ENCODE measurements at places on chromosomes 3 and 15.
A peak's percentile ranks its signal among the peaks of the same experiment; 100 is the strongest.

DNA sequence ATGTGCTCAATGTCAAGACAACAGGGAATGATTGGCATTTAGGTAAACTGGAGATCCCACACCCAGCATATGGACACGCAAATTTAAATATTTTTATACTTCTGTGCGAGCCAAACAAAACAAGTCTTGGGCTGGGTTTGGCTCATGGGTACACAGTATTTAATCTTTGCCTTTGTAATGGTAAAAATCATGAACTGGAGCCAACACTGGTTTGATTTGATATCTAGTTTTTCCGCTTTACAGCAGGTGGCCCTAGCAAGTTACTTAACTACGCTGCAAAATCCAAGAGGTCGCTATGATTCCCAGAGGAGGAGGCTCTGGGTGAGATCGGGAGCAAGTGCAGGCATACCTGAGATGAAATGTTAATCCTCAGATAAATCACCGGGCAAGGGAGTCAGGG is 207.9 kb upstream of the SATB1 start:
- no peak overlapping the region for H3K27ac ChIP-seq
- H3K4me3 ChIP-seq = no peak overlapping the region
- H3K4me1 ChIP-seq = no peaks in the 10 kb centered on the region
- no peaks in the 10 kb centered on the region for H3K36me3 ChIP-seq

GRCh38 chr3:32508711-32509110 is 6.1 kb upstream of the CMTM6 start:
- no peak overlapping the region for H3K4me3 ChIP-seq
- no peak overlapping the region for H3K27ac ChIP-seq
- no peak for DNase-seq
- no peaks in the 10 kb centered on the region for H3K36me3 ChIP-seq

GRCh38 chr3:38376098-38376816 is 29.7 kb downstream of the XYLB start:
- H3K36me3 ChIP-seq = no peaks in the 10 kb centered on the region
- no peak for DNase-seq
- no peak overlapping the region for H3K27ac ChIP-seq

DNA sequence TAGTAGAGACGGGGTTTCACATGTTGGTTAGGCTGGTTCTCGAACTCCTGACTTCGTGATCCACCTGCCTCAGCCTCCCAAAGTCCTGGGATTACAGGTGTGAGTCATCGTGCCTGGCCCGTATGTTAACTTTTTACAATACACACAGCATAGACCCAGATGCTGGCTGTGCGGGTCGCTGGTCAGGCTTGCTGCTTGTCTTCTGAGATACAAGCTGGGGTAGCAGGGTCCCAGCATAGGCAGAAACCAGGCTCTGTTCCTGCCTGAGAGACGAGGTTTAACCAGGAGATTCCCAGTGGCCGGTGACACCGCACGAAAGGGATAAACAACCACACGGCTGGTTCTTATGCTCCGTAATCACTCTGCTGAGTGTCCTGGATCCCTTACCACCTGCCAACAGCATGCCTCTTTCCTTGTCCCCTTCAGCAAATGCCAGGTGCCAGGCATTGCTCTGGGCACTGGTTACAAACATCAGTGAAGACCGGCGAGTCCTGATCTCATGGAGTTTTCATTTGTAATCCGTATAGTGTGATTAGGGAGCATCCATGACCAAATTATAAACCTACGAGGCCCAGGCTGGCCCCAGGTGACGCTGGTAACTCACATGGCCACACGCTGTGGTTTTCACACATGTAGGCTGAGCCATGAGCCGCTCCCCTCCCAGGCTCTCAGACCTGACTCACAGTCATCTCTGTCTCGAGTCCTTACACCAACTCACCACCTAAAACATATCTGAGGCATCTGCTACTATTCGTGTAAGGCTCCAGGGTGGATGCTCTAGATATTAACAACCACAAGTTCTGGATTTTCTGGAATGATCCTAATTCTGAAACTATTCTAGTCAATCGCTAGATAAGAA is 125.7 kb downstream of the PDZRN3 start:
- no peaks in the 10 kb centered on the region for H3K4me1 ChIP-seq
- H3K36me3 ChIP-seq = no peaks in the 10 kb centered on the region
- DNase-seq = peak; percentile 2
- H3K27ac ChIP-seq = no peak overlapping the region

GRCh38 chr15:29593111-29593510 is 229.2 kb downstream of the TJP1 start:
- DNase-seq = no peak
- H3K27ac ChIP-seq = no peak overlapping the region
- H3K36me3 ChIP-seq = no peaks in the 10 kb centered on the region
- no peak overlapping the region for H3K4me3 ChIP-seq

GRCh38 chr15:54836052-54836795 is 360.5 kb downstream of the RSL24D1 start:
- H3K4me1 ChIP-seq = no peaks in the 10 kb centered on the region
- no peak overlapping the region for H3K27ac ChIP-seq
- no peaks in the 10 kb centered on the region for H3K36me3 ChIP-seq
- H3K4me3 ChIP-seq = no peak overlapping the region
- DNase-seq = no peak
- no peaks in the 10 kb centered on the region for H3K27me3 ChIP-seq

DNA sequence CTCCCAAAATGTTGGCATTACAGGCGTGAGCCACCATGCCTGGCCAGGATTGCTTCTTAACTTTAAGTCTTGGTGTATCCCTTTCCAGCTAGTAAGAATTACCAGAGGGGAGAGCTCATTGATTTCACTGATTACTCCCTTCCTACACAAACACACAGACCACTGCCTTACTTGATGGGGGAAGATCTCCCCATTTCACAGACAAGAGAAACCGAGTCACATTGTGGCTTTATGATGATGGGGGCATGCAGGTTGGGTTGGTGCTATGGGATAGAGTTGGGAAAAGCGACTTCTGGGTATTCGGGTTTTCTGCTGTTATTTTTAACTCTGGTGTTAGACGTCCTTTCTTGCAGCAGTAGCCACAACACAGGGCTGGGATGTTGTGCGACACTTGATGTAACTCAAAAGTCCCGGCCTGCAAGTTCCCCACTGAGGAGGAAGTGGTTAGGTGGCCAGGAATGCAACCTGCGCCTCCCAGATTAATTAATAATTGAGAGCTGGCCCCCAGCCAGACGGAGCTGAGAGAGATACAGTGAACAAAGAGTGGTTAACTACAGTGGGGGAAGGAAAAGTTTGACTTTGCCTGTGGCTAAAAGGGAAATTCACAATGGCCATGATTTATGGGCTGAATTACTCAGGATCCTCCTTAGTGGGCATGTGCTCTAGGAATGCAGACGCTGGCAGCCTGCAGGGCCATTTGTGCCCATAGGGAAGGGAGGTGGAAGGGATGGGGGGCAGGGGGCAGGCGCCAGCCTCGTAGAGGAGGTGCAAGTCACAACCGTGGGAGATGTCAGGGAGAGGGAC is 63.6 kb downstream of the SMAD6 start:
- H3K4me3 ChIP-seq = no peak overlapping the region
- no peak for DNase-seq
- no peaks in the 10 kb centered on the region for H3K27me3 ChIP-seq
- no peak overlapping the region for H3K27ac ChIP-seq
- peaks cover 4% of the 10 kb centered on the region for H3K4me1 ChIP-seq

DNA sequence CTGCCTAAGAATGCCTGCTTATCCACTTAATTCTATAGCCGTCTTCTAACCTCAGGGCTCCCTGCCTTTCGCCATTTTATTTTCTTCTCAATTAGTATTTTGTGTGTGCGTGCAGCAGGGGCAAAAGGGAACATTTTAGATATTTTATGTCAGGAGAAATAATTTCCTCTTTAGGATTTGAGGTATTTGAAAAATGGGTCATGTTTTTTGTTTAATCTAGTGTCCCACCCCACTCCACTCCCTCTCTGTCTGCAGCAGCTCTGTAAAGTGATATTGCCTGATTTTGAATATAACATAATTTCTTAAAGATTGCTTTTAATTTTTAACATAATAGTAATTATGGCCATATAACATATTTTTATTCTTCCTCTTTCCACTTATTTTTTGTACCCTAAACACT is 593.2 kb upstream of the DPPA4 start:
- no peaks in the 10 kb centered on the region for H3K4me1 ChIP-seq
- no peak for DNase-seq
- H3K27ac ChIP-seq = no peak overlapping the region
- no peaks in the 10 kb centered on the region for H3K36me3 ChIP-seq

DNA sequence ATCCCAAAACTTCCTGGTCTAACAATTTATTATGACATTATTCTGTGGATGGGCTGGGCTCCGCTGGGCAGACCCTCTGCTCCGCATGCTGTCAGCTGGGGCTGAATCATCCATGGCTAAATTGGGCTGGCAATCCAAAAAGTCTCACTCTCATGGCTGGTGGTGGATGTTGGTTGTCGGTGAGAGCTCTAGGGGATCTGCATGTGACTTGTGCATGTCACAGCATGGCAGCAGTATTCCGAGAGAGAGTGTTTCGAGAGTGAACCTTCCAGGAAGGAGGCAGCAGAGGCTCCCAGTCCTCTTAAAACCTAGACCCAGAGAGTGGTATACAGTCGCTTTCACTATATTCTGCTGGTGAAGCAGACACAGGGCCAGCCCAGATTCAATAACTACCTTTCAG is 9.9 kb downstream of the RARB start:
- no peak overlapping the region for H3K27ac ChIP-seq
- H3K4me3 ChIP-seq = no peak overlapping the region
- H3K4me1 ChIP-seq = no peaks in the 10 kb centered on the region

DNA sequence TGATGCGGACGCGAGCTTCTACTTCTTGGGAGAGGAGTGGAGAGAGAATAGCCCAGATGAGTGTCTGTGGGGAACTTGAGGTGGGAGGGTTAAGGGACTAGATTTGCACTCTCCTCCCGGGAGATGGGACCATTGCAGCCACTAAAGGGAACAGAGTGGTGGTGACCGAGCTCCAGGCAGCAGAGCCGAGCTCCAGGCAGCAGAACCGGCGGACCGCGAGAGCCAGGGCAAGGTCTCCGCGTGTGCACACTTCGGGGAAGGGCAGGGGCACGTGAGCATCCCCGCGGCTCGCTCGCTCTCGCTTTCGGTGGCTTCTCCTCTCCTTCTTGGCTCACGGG is 1.1 kb downstream of the IGDCC3 start:
- H3K36me3 ChIP-seq = no peaks in the 10 kb centered on the region
- no peak overlapping the region for H3K27ac ChIP-seq
- H3K4me1 ChIP-seq = peaks cover 10% of the 10 kb centered on the region
- peak overlapping the region; percentile 41 for H3K4me3 ChIP-seq
- DNase-seq = no peak
- peaks cover 75% of the 10 kb centered on the region for H3K27me3 ChIP-seq

- no peak overlapping the region for H3K27ac ChIP-seq
- peak; percentile 57 for DNase-seq
- no peaks in the 10 kb centered on the region for H3K27me3 ChIP-seq
- H3K36me3 ChIP-seq = no peaks in the 10 kb centered on the region
- H3K4me1 ChIP-seq = peaks cover 6% of the 10 kb centered on the region
These were observed 48.5 kb downstream of the ITGA11 start for GRCh38 chr15:68383161-68384074.

GRCh38 chr3:17466028-17466427 is 276.4 kb downstream of the TBC1D5 start:
- no peak for DNase-seq
- no peaks in the 10 kb centered on the region for H3K27me3 ChIP-seq
- no peaks in the 10 kb centered on the region for H3K4me1 ChIP-seq
- H3K27ac ChIP-seq = no peak overlapping the region

GRCh38 chr15:94692710-94693109 is 461.3 kb downstream of the MCTP2 start:
- H3K27me3 ChIP-seq = no peaks in the 10 kb centered on the region
- H3K4me1 ChIP-seq = no peaks in the 10 kb centered on the region
- no peak overlapping the region for H3K27ac ChIP-seq
- DNase-seq = no peak
- no peak overlapping the region for H3K4me3 ChIP-seq

DNA sequence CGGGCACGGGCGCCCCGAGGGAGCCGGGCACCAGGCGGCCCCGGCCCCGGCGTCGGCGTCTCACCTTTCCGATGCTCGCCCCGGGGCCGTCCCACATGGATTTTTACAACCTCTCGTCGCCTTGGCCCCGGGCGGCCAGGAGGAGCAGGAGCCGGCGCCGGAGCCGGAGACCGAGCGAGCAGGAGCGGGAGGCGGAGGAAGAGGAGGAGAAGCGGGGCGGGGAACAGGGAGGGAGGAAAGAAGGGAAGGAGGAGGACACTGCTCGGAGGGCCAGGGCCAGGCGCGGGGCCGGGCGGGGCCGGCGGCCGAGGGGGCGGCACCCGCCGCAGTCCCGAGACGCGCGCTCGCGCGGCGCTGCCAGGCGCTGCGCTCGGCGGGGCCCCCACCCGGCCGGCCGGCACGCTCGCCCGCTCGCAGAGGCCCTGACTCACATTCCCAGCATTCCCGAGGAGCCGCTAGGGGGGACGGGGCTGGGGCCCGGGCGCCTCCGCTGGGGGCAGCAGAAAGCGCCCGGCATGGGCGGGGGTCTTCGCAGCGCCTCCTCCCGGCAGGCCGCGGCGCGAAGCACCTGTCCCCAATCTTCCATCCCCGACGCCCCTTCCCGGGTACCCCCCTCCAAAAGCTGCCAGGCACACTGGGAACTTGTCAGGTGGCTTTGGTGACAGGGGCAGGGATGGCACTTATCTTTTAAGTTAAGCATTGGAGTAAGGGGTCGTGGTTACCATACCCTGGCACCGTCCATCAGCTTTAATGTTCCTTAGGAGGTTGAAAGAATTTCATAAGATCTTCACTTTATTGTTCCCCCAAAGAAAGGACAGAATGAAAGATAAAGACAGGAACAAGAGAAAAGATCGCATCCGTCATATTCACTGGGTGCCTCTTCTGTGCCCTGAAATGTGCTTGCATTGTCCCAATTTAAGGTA is at the start of gene ERC2:
Gene ERC2 (minus strand): TSS at position 284 of the 923 bp plus-strand sequence.
- no peak within 1 kb of the TSS for H3K27ac ChIP-seq
- H3K27me3 ChIP-seq = peaks cover 23% of the 10 kb centered on the region
- H3K36me3 ChIP-seq = no peaks in the 10 kb centered on the region
- no peak within 1 kb of the TSS for H3K4me3 ChIP-seq
- H3K4me1 ChIP-seq = no peaks in the 10 kb centered on the region

- H3K27ac ChIP-seq = no peak overlapping the region
- no peaks in the 10 kb centered on the region for H3K36me3 ChIP-seq
- peak; percentile 70 for DNase-seq
- no peaks in the 10 kb centered on the region for H3K4me1 ChIP-seq
- H3K4me3 ChIP-seq = no peak overlapping the region
These were observed 17.7 kb downstream of the CRTAP start for GRCh38 chr3:33131331-33132018.

- H3K4me3 ChIP-seq = no peak overlapping the region
- H3K4me1 ChIP-seq = no peaks in the 10 kb centered on the region
- H3K36me3 ChIP-seq = no peaks in the 10 kb centered on the region
- no peak for DNase-seq
- H3K27me3 ChIP-seq = no peaks in the 10 kb centered on the region
- no peak overlapping the region for H3K27ac ChIP-seq
These were observed 736.8 kb downstream of the DIPK2A start for GRCh38 chr3:144708437-144708836.
